Endothelial cell of umbilical vein (primary cell): ENCODE measurements at places on chromosomes 1 and 21.

DNA sequence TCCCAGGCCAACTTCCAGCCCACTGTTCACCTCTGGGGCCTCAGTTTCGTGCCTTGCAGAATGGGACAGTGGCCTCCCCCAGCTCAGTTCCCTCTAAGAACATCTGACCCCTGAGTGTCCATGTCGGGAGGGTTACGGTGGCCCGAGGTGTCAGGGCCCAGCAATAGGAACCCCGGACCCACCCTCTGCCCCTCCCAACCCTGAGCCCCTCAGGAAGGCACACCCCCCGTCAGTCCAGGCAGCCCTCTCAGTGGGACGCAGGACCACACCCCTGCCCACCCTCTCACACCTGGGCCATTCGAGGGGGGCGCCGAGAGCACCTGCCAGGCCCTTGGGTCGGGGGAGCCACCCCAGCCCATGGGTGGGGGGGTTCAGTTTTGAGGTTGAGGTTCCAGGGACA is 447 bp downstream of the TTC34 start:
- DNase-seq: no peak

DNA sequence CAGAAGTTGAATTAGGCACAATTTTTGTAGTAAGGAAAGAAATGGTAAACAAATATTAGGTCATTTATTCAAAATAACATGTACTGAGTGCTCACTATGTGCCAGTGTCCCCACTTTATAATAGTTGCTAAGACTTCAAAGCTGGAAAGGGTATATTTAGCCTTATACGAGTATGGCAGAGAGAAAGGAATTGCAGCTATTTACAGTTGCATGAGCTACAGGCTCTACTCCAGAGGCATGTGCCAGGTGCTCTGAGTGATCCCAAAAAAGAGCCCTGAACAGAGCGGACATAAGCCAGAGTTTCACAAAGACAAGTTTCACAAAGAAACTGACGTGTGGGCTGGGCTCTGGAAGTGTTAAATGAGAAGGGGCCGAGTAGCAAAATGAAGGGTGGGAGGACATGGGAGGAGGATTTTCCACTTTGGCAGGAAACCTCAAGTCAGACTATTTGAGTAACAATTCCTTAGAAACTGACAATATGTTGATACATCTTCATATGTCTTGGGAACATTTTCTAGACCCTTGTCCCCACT is 40.9 kb downstream of the FASLG start:
- DNase-seq: peak; percentile 5

GRCh38 chr1:235838021-235838420 is 28.7 kb downstream of the LYST start:
- DNase-seq: no peak

DNA sequence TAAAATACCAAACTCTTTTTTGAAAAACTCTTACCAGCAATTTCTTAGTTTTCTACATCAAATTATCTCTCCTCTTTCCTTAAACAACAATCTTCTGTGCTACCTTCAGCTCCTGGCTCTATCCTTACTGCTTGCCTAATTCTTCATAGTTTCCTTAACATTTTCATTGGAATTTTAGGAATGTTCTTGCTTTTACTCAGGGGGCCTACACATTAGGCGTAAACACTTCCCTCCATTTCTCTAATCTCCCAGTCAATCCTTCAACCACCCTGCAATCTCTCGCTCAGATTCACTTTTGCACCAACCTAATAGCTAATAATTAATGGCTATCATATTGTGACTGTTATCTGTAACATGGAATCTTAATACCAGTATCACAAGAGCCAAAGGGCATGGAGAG is 50.1 kb downstream of the ADAMTS5 start:
- no peak for DNase-seq

GRCh38 chr21:15514073-15514946 is 215.5 kb upstream of the USP25 start:
- no peak for DNase-seq

DNA sequence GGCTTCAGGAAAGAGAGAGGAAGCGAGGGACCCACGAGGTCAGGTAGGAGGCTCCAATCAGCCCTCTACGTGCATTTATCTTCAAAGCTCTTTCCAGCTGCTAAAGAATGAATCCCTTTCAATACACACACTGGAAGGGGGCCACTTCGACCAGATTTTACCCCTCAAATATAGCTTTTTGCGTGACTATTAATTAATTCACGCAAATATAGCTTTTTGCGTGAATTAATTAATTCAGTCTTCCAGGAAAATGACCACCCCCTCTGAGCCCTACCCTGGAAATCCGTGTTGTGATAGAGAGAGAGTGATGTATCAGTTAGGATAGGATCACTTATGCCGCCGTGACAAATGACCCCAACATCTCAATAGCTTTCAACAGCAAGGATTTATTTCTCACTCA is 265.2 kb upstream of the TMEM51 start:
- DNase-seq: no peak

DNA sequence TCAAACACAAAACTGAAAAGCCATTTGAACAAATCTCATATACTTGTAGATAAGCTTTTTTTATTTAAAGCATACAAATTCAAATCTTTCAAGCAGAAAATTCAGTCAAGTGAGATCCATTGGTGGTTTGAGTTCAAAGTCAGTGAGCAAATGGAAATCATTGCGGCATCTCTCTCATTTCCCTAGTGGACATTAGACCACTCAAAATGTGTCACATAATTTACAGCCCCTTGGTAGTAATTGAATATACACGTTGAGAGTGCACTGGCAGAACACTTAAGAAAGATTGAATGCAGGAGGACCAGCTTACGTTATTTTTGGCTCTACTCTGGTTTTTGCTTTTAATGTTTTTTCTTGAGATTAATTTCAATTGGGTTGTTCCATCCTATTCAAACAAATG is 633.7 kb downstream of the USP25 start:
- DNase-seq: no peak

GRCh38 chr1:4137621-4138415 is 237.7 kb upstream of the C1orf174 start:
- DNase-seq: no peak

DNA sequence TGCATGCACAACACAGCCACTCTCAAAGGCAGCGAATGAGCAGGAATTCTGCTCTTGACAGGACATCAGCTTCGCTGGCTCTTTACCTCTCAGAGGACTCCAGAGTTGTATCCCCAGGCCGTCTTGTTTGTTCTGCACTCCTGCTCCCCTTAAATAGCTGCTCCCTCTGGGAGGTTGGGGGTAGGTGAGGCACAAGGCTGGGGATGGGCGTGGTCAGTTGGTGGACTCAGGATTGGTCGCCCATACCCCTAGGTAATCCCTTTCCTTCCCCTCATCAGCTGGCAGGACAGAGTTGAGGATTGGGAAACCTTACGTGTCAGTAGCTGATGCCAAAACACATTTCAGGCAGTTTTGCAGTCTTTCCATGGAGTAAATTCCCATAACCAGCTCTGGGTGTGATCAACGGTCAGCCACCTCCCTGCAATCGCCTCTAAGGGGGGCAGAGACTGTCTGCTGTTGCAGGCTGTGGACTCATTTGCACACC is at the start of gene PLA2G2A:
PLA2G2A (minus strand) TSS at position 125 of the 484 bp plus-strand sequence. CDS start 845 bp downstream, outside the sequence.
- no peak for DNase-seq

DNA sequence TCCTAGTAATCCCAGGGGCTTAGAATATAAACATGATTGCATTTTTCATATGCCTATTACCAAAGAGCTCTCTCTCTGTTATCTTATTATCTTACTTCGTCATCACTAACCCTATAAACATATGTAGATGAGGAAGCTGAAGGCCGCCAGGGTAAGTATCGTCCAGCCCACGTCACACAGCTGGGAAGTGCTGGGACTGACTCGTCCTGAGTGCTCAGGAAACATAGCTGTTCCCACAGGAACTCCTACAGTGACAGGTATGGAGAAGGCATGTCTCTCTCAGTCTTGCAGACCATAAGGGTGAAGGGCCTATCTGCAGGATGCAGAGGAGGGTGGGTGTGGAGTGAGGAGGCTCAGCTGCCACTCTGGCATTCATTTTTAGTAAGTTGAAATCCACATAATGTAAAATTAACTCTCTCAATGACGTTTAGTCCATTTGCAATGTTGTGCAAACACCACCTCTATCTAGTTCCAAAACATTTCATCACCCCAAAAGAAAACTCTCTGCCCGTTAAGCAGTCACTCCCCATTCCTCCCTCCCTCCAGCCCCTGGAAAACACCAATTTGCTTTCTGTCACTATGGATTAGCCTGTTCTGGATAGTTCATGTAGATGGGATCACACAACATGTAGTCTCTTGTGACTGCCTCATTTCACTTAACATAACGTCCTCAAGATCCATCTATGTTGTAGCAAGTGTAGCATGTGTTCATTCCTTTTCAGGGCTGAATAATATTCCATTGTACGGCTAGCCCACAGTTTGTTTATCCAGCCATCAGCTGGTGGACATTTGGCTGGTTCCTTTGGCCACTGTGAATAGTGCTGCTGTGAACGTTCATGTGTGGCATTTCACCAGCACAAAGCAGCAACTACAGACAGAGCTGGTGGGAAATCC is 68.3 kb downstream of the TCP10L start:
- peak; percentile 94 for DNase-seq

- DNase-seq: no peak
Measured at GRCh38 chr21:44549525-44550211, 1.6 kb downstream of the KRTAP10-2 start.

DNA sequence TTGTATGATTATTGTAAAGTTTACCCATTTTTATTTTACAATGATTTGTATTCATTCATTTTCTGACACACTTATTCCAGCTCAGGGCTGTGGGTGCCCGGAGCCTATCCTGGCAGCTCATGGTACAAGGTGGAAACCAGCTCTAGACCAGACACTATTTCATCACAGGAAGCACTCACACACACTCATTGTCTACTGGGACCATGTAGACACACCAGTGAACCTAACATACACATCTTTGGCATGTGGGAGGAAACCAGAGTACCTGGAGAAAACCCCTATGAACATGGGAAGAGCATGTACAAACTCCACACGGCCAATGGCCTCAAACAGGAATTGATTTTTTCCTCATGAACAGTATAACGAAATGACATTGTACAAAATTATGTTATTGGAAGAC is 2.4 kb downstream of the DTL start:
- no peak for DNase-seq

- DNase-seq: no peak
Measured at GRCh38 chr1:208895181-208895580, 651.0 kb upstream of the PLXNA2 start.
